ENCODE measurements at places on chromosomes 16 and 17.
A peak's percentile ranks its signal among the peaks of the same experiment; 100 is the strongest.

GRCh38 chr17:17150448-17150800 lies 55.7 kb downstream of the PLD6 start:
- DNase-seq = no peak

- DNase-seq = no peak
Observed at GRCh38 chr17:80259457-80260068, 1.1 kb upstream of the RNF213 start.

GRCh38 chr16:64925166-64925565 lies 196.7 kb downstream of the CDH11 start:
- DNase-seq = no peak

- DNase-seq = no peak
Observed at GRCh38 chr17:12348476-12348875, 317.2 kb upstream of the MYOCD start.

- no peak for DNase-seq
Observed at GRCh38 chr17:73546114-73546513, 98.1 kb downstream of the SDK2 start.

GRCh38 chr17:64736804-64737492 lies 74.8 kb upstream of the SMURF2 start:
- DNase-seq = peak; percentile 16

DNA sequence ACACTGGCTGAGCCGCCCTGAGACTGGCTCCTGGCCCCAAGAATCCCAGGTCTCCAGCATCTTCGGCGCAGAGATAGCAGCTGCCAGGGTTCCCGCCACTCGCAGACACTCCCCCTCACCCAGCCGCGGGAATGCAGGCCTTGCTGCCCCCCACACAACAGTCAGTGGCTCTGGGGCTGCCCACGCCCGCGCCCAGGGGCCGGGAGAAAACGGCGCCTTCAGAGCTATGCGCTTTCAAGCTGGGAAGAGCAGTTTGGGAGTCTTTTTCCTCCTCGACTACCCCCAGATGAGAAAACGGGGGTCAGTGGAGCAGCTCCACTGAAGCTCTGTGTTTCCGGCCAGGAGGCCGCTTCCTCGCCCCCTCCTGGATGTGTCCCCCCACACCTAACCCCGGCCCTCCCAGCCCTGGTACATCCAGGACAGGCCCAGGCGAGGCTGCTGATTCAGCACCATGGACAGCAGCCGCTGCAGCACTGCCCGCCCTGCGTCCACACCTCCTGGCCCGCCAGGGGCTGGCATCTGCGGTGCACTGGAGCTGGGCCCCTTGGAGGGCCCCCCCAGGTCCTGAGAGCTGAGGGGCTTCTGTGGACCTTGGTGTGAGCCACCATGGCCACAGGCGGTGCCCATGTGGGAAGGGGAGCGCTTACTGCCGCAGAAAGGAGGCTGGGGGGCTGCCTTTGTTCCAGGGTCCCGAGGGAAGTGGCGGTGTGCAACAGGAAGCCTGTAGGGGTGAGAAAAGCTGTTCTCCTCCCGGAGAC lies 35.7 kb downstream of the CACNA1H start:
- DNase-seq = no peak

GRCh38 chr17:40779181-40779909 lies 3.0 kb downstream of the KRT27 start:
- DNase-seq = no peak

DNA sequence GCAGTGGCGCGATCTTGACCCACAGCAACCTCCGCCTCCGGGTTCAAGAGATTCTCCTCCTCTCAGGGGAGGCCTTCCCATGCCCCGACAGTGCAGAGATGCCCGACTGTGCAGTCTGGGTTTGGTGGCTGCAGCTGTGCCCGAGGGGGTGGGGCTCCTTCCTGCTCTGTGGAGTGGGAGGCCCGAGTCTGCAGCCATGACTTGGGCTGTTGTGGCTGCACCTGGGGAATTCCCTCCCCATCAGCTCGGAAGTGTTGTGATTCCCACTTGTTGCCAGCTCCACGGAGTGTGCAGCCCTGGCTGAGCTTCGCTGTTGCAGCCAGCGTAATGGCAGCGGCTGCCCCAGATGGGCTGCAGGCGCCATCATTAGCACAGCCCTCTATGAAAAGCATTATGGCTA lies 66.4 kb upstream of the SMIM36 start:
- DNase-seq = no peak

DNA sequence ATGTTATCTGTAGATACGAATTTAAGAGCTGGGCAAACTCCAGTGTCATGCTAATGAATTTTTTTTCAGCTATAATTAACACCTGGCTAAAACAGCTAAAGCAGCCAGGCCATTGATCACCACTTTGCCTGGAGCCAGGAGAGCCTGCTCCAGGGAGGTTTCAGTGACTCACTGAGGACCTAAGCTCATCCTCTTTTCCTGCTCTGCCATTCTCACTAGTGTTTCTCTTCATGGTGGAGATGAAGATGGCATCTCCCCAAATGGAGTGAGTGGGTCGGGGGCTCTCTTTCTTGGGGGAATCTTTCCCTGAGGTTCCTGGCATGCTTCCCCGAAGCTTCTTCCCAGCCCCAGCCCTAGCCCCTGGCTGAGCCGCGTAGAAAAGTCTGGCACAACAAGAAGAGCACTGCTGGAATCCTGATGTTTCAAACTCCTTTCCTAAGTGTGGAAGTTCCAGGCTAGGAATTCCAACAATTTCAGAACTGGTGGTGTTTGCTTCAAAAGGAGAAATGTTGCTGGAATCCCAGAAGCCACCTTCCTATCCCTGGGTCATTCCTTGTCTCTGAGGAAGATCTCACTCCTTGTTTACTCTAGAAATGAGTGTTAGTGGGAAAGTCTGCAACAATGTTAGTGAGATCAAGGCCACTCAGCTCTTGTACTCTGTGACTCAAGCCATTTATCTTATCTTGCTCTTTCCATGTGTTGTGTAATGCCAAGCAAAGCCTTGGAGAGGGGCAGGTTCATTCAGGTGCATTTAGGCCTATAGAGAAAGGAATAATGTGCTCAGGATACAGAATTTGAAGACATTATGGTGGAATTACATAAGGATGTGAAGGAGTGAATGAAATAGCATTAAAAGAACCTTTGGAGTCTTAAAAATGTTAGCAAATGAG lies 26.0 kb upstream of the B4GALNT2 start:
- no peak for DNase-seq

DNA sequence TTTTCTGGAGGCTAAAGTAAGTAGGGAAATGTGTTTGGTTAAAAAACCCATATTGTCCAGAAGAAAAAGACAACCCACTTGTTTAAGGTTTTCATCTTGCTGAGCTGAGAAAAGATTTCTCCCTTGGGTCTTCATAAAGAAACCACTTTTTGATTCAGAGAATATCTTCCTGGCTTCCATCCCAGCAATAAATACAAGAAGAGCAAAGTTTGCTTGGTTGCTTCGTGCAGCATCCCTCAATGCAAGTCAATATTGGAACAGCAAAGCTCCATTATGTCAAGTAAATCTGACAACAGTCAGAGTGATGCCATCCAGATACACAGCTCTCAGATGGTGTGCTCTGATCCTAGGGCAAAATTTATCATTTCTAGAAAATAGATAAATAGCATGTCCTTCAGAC lies 118.9 kb upstream of the PIRT start:
- no peak for DNase-seq

GRCh38 chr17:57213180-57213825 lies 43.0 kb upstream of the MSI2 start:
- no peak for DNase-seq

DNA sequence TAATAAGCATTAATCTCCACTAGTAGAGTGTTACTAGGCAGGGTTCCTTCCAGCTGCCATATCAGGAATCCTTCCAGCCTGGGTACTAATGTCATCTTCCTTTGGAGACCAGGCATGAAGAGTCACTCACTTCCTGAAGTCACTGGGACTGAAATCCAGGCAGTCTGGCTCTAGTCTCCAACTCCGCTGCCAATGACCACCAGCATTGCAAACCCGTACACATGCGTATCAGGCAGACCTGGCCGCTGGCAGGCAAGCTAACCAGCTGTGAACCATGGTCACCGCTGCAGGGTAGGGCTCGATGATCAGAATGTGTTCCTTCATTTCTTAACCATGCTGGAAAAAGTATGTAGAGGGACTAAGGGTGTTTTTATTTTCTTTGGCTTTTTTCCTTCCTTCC lies 255.5 kb downstream of the CDH13 start:
- no peak for DNase-seq

DNA sequence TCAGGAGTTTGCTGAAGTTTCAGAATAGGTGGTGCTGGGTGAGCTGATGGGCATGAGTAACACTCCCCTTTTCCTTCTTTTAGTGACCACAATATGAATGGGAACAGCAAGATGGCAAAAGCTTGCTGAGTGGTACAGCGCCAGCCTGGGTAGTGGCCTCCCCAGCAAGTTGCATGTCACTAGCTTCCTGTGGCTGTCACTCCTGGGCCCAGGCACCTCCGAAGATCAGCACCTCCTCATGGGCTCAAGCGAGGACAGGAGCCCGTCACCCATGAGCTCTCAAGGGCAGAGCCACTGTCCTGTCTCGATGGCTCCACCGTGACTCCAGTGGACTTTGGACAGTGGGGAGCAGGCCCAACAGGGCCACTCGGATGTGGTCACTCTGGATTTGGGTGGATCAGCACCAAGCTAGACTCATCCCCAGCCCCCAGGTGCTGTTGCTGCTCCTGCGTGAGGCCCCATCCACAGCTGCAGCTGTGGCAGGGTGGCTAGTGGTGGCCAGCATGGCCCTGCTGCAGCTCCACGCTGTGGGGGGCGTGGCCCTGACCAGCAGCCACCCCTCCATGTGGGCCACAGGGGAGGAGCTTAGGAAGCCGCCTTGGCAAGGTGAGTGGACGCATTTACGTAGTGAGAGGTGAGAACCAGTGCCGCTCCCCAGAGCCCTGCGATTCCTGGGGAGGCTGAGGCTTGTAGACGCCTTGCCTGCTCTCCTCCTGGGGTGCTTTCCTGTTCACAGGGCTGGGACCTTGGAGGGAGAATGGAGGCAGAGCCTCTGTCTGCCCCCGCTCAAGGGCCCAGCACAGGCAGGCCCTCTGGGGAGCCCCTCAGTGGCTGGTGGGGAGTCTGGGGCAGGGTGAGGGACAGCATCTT lies 13.6 kb upstream of the DNASE1 start:
- DNase-seq = no peak

DNA sequence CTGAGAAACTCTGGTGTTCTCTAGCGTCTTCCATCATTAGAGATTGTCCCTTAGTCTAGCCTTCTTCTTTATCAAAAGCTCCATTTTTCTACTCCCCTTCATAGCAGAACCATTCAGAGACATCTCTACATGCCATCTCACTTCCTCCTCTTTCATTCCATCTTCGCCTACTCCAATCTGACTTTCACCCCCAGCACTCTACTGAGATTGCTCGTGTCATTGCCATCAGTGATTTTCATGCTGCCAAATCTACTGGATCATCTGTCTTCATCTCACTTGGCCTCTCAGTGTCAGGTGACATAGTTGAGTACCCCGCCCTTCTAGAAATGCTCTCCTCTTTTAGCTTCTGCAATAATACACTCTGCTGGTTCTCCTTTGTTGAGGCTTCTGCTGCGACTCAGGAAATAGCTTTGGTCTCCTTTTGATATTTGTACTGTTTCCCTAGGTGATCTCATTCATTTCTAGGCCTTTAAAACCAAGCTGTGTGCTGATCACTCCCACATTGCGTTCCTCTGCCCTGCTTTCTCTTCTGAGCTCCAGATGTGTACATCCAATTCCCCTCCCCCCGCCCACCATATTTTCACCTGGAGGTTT lies 119.1 kb downstream of the FTO start:
- DNase-seq = no peak
